ENCODE measurements at places on chromosomes 2 and 18.

DNA sequence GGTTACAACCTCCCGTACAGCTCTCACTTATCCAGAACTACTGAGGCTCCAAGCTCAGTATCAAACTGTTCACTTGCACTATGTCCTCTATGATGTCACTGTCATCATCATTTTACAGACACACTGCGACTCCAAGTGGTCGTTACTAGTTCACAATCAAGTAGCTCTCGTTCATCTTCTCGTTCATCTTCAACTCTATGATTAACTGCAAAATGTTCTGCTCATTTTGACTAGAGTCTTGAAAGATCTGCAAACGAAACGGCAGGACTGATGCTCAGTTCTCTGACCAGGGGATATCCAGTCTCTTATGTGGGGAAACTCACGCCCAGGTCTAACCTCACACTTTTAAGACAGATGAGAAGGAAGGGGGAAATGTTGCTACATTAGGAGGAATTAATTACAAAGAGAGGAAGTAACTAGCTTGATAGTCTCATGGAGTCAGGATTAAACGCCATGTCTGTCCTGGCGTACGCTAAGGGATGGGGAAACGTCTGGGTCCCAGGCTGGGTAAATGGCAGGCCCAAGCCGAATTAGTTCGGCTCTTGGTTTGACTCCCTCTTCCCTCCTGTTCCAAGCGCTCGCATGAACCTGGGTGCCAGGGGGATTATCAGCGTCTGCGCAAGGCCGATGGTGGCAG is 794 bp upstream of the CHCHD5 start:
- no peak for DNase-seq

DNA sequence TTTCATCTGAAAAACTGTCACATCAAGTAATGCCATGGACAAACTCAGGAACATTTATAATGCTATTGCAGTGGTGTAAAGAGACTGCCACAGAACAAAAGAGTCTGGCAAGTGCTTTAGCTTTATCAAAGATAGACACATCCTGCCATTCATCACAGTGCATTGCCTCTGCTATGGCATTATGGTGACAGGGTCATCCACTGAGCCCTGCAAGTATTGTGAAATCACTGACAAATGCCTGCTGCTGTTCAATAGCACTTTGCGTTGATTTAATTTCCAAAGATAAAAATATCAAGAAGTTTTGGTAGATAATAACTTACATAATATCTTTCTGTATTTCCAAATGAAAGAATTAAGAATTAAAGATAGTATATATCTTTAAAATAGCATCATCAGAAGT is 38.7 kb downstream of the NYAP2 start:
- no peak for DNase-seq

DNA sequence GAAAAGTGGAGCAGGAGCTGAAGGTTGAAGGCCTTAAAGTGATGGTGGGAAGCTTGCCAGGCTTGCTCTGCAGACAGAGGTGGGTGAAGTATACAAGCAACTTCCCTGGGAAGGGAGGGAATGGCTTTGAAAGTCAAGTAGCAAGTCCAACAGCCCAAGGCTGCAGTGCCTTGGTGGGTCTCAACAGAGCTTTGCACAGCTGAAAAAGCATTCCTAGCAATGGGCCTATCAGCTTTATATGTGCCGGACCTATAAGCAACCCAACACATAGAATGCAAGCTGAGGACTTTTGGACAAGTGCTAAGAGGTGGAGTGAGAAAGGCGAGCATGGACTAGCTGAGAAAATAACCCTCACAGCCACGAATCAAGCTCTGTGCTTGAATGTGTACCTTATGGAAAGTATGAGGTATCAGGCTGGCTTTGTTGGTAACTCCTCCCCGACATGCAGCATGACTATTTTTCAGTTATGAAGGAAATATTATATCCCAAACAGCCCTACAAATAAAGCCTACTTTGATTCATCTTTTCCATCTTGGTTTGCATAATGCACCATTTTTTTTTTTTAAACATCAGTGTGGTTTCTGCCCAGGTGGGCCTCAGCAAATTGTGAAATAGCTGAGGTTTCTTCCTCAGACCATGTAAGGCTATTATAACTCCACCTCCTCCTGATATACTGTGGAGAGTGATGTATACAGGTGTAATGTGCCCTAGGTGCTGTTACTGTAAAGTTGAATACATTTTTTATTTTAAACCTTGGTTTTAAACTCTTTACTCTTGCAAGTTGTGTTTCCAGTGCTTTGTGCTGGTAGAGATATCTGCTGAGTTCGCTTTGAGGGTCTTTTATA is 241.4 kb upstream of the CXCR4 start:
- DNase-seq, result no peak

GRCh38 chr18:75429975-75430374 is 2.5 kb upstream of the SMIM21 start:
- no peak for DNase-seq

GRCh38 chr2:73979021-73979420 is 5.7 kb upstream of the TET3 start:
- no peak for DNase-seq

DNA sequence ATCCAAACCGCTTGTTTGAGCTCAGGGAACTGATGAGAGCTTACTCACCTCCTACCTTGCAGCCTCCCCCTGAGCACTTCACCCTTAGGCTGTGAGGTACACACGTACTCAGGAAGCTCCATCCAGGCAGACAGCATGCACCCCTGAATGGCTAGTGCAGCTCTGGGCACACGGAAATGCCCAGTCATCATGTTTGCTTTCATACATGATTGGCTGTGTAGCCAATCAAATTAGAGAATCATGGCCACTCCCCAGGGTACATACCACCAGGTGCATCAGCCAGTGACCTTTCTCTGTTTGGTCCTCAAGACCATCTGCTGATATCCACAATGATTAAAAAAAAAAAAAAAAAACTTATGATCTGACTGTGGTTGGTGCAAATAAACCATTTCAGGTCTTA is 42.1 kb downstream of the RNF152 start:
- no peak for DNase-seq

DNA sequence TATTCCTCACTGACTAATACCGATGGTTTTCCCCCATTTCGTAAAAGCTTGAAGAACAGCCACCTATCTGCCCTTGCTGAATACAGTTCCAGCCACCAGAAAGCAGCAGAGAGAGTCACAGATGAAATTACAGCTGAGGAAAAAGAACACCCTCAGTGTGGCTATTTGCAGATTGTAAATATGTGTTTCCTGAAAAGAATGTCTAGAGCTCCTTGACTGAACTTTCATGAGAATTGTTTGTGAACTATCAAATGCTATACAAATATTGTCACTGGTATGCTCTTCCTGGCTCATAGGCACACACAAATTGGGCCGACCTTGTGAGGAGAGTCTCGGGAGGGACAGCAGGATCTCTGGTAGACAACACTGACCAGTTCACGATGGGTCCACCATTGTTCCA is 58.1 kb upstream of the TTC39C start:
- DNase-seq, result no peak

- DNase-seq, result no peak
Observed at GRCh38 chr18:56803051-56803450, 151.9 kb downstream of the WDR7 start.

GRCh38 chr18:79568543-79569205 is 110.9 kb upstream of the CTDP1 start:
- DNase-seq, result no peak

DNA sequence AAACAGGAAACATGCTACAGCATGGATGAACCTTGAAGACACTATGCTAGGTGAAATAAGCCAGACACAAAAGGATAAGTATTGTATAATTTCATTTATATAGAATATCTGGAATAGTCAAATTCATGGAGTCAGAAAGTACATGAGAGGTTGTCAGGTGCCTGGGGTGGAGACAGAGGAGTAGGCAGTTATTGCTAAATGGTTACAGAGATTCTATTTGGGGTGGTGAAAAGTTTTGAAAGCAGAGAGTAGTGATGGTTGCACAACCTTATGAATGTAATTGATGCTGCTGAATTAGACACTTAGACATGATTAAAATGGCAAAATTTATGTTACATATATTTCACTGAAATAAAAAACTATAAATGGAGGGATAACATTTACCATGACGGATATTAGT is 197.4 kb downstream of the VAPA start:
- no peak for DNase-seq

DNA sequence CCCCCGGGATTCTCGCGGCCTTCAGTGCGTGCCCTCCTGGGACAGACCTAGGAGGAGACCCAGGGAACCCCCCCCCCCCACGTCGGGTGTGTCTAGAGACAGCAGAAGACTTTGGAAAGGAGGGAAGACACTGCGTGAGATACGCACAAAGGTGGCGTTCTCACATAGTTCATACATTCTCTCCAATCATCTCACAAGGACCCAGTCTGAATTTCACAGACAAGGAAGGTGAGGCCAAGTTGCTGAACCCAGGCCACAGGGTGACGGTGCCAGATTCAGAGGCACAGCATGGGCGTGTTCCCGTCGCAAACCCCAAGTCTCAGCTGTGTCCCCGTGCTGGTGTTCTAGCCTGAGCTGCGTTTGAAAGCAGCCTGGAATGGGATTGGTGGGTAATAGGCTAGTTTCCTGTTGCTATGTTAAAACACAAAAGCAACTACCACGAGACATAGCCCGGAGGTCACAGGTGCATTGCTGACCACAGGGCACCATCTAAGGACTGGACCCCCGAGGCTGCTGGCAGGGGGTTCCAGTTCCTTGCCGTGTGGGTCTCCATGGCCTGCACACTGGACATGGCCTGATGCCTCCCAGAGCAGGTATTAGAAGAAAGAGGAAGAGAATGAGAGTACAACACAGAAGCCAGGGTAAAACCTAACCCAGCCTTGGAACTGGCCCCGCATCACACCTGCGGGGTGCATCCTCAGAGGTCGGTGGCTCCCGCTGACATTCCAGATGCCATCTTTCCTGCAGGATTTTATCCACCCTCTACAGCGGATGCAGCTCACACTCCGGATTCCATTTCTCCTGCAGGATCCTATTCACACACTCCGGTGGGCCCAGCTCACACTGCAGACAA is 1.1 kb upstream of the PXDN start:
- DNase-seq, result no peak

- no peak for DNase-seq
Observed at GRCh38 chr2:20919297-20919800, 96.4 kb upstream of the LDAH start.

- no peak for DNase-seq
Observed at GRCh38 chr2:60347781-60348180, 205.7 kb downstream of the BCL11A start.

DNA sequence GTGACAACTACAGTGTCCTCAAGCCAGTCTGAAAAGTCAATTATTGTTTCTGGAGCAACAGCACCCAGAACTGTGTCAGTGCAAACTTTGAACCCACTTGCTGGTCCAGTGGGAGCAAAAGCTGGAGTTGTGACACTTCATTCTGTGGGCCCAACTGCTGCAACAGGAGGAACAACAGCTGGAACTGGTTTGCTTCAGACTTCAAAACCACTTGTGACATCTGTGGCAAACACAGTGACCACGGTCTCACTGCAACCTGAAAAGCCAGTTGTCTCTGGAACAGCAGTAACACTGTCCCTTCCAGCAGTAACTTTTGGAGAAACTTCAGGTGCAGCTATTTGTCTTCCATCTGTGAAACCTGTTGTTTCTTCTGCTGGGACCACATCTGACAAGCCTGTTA is 59.8 kb downstream of the TAF4B start:
- no peak for DNase-seq

GRCh38 chr18:9637036-9637767 is 22.8 kb upstream of the PPP4R1 start:
- no peak for DNase-seq

DNA sequence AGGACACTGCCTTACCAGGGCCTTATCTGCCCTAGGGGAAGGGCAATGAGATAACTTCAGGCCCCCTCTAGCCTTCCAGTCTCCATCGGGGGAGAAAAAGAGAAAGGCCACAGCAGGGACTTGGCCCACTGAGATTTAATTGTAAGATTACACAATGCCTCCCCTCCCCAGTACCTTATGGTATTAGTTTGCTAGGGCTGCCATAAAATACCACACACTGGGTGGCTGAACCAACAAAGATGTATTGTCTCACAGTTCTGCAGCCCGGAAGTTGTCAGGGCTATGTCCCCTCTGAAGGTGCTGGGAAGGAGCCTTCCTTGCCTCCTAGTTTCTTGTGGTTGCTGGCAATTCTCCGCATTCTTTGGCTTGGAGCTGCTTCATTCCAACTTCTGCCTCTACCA is 34.8 kb upstream of the SPATA3 start:
- DNase-seq, result no peak

GRCh38 chr2:71556692-71557250 is 103.4 kb downstream of the DYSF start:
- no peak for DNase-seq

DNA sequence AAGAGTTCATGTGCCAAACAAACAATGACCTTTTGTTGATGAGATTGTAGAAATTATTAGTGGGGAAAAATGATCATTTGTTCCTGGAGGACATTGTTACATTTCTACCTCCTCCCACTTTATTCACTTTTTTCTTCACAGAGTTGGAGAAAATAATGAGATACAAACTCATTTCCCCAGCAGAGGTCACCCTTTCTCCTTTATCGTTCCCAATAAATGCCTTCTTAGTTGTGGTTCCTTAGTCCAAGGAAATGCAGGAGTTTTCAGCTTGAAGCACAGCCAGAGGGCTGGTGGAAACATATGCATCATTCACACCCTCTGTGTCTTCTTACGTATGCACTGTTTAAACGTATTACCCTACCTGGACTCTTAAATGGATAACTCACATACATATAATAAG is 108.8 kb downstream of the SLC4A3 start:
- DNase-seq, result no peak

DNA sequence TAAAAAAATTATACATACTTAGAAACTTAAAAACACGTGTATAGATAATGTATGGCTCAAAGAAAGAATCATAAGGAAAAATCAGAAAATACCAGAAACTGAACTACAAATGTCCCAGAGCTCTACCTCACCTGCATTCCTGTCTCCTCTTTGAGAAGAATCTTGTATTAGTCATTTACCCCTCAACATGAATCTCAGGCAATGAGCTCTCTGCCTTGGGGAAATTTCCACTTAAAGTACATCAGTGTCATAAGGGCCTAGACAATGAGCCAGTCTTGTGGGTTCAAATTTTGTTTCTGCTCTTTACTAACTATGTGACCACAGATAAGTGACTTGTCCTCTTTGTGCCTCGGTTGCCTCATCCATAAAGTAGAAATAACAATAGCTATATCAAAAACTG is 40.1 kb downstream of the SCG2 start:
- no peak for DNase-seq

DNA sequence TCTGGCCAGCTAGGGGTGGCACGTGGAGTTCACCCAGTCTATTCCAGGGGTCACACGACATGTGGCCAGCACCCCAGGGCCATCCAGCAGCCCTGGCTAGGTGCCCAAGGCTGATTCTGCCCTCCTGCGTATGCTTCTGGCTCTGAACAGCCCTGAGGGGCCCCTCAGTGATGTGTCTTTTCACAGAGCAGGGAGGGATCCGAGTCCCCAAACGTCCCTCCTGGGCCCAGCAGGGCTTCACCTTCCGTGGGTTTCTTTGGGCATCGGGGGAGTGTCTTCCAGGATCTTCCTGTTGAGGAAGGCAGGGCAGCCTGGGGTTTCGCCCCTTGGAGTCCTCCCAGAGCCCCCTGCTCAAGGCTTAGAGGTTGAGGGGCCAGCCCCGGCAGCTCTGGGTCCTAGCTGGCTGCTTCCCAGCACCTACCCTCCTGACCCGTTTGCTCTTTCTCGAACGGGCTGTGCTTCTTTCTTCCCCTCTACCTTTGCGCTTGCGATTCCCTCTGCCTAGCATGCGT is 165.9 kb downstream of the DYSF start:
- DNase-seq, result no peak

Data from kidney epithelial cell (primary cell).